ENCODE measurements at places on chromosomes 4 and X.

- no peak for DNase-seq
Measured at GRCh38 chrX:40883021-40883619, 147.8 kb upstream of the MED14 start.

- DNase-seq = no peak
Measured at GRCh38 chr4:108492816-108493595, 127.4 kb upstream of the RPL34 start.

DNA sequence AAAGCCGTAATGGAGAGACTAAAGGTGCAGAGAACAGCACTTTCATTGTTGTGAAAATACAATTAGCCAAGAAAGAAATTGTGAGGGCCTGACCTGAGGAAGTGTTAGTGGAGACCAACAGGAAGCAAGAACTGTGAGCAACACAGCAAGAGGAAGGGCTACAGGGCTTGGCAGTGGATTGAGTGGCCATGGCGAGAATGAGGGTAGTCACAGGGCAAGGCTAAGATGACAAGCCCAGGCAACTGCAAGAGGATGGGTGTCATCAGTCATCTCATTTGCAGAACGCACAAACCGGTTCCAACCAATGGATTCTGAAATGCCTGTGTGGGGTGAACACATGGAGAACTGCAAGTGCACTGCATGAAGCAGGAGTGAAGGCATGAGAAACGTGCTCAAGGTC lies 3.6 kb downstream of the SLC10A6 start:
- no peak for DNase-seq

GRCh38 chrX:42751573-42751972 lies 26.4 kb downstream of the PPP1R2C start:
- DNase-seq = no peak

DNA sequence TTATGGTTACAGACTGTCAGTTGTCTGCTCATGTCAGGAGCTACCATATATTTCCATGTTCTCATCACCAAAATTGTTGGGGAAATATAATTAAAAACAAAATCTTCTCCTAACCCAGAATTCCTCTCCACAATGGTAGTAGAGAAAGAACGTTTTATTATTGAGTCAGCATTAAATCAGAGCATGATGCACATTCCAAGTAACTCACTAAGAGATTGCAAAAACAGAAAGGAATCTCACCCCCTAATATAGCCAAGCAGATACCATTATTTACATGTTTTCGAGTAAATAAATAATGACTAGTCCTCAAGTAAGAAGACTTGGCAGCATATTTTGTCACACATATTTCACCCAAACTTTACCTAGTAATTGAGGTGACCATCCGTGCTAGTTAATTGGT lies 36.2 kb upstream of the ARHGEF6 start:
- DNase-seq = no peak

DNA sequence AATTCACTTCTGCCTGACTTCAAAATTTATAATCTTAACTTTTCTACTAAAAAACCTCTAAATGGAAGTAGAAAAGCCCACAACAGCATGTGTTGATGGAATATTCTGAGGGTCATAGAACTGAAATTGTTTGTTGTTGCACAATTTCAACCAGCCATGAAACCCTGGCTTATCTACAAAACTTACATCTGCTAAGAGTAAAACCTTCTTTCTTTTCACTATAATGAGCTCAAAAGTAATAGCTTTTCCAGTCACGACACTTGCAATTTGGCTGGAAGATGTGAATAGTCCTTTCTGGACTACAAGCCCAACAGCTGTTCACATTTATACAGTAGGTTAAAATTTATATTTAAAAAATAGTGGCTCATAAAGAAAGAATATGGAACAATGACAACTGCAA lies 250.0 kb downstream of the GPAT3 start:
- no peak for DNase-seq

DNA sequence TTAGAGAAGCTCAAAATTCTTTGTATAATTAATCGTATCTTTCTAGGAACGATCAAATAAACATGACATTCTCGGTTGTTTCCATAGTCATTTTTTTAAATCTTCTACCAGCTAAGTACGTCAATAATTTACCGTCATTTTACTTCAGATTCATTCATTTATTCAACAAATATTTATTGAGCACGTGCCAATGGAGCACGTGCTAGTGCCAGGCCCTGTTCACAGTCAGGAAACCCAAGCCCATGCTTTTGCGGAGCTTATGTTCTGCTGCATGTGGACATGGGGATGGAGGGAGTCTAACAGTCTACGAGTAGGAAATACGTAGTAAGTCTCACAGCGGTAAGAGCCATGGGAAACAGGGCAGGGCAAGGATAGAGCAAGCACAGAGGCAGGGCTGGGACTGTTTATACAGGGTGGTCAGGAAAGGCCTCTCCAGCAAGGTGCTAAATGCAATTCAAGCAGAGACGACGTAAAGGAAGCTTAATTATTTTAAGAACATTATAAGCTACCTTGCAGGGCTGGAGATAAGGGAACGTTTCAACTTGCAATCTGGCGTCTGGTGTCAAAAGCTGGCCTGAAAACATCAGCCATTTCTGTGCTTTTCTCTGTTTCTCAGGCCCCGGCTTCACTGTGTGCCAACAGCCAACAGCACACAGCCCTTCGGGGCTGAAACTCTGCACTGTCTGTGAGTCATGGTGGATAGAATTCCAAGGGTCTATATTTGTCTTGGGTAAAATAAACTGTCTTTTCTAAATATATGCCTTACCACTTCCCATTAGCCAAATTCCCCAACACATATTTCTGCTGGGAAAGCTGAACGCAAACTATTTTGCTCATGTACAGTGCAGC lies 517.1 kb upstream of the ZFP42 start:
- DNase-seq = no peak

GRCh38 chrX:78333521-78333920 lies 6.1 kb upstream of the CYSLTR1 start:
- no peak for DNase-seq

DNA sequence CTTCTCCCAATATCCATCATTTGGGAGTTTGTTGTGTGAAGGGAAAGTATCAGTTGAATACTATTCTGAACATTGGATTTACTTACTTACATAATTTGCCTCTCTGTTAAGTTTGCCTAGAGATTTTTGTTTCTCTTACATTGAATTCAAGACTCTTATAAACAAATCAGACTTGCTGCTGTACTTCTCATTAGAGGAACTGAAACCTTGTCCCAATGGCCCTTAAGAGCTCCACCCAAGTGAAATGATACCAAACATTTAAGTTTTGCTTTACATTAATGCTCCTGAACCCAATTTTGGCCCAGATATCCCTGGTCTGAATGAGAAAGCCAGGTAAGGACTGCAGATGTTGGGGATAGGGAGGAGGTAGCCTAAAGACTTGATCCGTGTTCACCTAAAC lies 32.0 kb downstream of the HAND2 start:
- no peak for DNase-seq

GRCh38 chrX:132393992-132394391 lies 94.8 kb downstream of the MBNL3 start:
- DNase-seq = no peak

- no peak for DNase-seq
Measured at GRCh38 chr4:66275411-66276038, 605.2 kb upstream of the EPHA5 start.

DNA sequence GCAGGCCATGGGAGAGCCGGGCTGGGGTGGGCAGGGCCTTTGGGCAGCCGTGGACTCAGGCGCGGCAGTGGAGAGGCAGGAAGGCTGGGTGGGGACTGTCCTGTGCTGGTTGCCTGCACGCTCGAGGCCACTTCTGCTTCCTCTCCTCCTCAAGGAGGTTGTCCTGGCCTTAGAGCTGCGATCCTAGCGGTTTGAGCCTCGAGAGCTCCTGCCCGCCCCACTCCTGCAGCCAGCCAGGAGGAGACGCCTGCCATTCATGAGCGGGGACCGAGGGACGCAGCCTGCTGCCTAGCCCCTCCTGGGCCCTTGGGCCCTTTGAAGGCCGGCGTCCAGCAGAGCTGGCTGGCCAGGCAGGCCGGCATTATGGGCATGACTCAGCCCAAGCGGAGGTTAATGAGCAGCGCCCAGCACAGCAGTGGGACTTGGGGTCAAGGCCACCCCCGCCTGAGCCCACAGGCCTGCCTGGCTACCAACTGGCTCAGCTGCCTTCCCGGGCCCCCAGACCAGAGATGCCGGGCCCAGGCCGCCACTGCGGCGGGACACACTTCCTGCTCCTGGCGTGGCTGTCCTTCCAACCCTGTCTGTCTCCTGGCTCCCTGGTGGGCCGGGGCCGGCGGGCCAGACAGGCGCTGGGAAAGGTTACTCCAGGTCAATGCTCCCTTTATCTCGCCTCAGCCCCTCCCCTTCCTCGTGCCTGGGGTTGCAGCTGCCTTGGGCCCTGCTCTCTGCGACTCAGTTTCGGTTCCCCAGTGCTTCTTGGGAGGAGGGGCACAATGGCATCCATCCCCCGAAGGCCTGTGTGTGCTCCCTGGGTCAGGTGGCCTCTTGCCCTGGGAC lies 1.8 kb downstream of the ABCD1 start:
- DNase-seq = no peak

GRCh38 chr4:175874306-175874705 lies 62.2 kb upstream of the GPM6A start:
- DNase-seq = no peak

GRCh38 chr4:7980036-7980435 lies 40.4 kb upstream of the AFAP1 start:
- DNase-seq = no peak

GRCh38 chrX:100274916-100275315 lies 135.2 kb downstream of the PCDH19 start:
- DNase-seq = no peak

- DNase-seq = no peak
Measured at GRCh38 chrX:125089761-125090445, 229.8 kb upstream of the TEX13C start.

DNA sequence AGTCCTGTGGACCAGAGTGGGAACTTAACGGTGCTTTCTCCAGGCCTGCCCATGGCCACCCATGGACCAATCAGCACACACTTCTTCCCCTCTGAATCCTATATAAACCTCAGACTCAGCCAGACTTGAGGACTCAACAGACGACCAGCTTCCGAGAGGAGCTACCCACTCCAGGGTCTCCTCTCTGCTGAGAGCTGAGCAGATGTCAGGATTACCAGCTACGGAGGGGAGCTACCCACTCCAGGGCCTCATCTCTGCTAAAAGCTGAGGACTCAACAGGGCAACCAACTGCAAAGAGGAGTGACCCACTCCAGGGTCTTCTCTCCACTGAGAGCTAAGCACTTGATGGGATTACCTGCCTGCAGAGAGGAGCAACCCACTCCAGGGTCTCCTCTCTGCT lies 80.0 kb upstream of the DDX60 start:
- no peak for DNase-seq

- no peak for DNase-seq
Measured at GRCh38 chr4:7356667-7357310, 77.9 kb downstream of the PSAPL1 start.

DNA sequence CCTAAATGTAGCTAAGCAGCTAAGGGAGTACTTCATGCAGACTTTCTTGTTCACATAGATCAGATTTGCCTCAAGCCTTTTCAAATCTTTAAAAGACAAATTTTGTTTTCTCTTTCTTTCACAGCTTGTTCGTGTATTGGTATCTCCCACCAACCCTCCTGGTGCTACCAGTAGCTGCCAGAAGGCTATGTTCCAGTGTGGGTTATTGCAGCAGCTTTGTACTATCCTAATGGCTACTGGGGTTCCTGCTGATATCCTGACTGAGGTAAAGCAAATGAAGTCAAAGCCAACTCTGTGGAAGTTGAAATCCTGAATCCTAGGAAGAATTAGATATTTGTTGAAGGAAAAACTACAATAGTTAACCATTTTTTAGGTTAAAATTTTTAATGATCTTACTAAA lies 62.6 kb downstream of the USO1 start:
- DNase-seq = no peak

GRCh38 chrX:16454926-16455325 lies 195.0 kb upstream of the S100G start:
- DNase-seq = no peak

DNA sequence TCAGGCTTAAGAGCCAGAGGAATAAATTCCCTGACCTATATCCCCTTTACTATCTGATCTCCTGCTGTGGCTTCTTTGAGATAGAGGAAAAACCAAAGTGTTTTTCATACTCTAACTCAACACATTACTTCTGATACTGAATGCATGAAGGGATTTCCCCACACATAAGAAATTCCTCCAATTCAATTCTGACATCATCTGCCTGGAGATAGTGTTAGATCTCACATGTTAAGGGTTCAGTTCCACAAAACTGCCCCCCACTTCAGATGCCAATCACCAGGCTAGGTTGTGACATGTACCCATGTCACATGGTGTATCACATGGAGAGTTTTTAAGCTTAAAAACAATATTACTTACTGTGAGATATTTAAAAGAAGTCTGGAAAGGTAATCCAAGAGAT lies 46.8 kb downstream of the GSTCD start:
- DNase-seq = no peak

DNA sequence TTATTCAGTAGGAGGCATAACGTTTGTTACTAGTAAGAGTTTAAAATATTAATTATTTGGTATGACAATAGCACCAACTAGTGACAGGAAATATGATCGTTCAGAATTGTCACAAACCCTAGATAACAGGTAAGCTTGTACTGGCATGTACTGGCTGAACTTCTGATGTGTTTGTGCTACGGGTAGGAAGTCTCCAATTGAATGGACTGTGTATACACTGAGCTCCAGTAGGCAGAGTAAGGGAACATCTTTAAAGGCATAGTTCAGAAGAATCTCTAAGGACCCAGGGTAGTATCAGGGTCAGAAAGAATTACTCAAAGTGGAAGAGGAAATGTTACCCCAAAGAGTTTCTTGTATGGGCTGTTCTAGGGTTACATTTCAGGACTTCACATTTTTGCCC lies 230.4 kb downstream of the EDA2R start:
- no peak for DNase-seq

DNA sequence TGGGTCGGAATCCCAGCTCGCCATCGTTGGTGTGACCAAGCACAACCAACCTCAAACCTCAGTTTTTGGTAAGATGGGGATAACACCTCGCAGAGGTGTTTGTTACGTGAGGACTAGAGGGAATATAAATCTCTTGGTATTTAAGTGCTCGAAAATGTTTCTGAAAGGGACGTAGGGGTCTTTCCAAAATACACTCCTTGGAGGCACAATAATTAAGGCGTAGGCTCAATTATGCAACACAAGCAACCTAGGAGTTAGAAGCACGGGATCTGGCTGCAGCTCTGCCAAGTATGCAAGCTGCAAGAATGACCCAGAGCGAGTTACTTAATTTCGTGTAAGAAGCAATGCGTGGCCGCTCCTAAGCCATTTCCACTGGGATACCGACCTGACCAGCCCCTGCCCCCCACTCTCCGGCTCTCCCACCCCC lies 552 bp downstream of the ADH5 start:
- peak; percentile 5 for DNase-seq

GRCh38 chr4:7007944-7008343 lies 35.2 kb upstream of the TADA2B start:
- no peak for DNase-seq

DNA sequence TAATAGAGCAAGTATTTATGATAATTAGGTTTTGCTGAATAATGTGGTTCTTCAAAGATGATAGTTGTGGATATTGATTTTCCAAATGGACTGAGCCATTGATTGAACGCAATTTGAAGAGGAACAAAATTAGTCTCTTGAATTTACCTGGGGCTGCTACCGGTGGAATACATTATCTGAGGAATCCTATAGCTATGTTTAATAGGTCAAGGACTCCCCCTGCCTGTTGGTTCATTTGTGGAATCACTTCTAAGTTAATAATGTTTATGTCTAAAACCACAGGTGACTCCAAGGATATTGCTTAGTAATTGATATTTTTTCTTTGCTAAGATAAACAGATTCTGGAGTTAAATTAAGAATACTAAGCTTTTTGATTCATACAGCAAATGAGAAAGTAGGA lies 576.0 kb upstream of the PABPC4L start:
- DNase-seq = no peak
